ENCODE measurements at places on chromosomes 6 and 20.

- DNase-seq: no peak
Measured at GRCh38 chr6:109347779-109348178, 34.5 kb downstream of the CD164 start.

- no peak for DNase-seq
Measured at GRCh38 chr6:170378502-170378901, 71.9 kb downstream of the FAM120B start.

GRCh38 chr6:27972750-27973149 lies 15.7 kb downstream of the OR2B6 start:
- DNase-seq: no peak

DNA sequence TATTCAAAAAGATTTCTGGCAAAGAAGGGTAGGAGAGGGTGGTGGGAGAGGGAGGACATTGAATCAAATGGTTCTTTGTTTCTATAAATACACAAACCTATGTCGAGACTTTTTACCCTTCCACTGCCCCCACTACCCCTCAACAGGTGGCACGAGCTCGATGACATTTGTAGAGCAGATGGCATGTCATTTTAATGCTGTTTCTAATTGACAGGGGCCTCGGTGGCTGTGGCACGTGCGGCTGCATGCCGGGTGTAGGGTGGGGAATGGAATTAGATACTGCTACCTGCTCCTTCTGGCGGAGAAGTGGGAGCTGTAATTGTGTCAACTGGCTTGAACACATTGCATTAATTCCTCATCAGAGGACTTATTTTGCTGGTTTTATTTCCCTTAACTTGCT lies 29.1 kb upstream of the SASH1 start:
- DNase-seq: no peak

DNA sequence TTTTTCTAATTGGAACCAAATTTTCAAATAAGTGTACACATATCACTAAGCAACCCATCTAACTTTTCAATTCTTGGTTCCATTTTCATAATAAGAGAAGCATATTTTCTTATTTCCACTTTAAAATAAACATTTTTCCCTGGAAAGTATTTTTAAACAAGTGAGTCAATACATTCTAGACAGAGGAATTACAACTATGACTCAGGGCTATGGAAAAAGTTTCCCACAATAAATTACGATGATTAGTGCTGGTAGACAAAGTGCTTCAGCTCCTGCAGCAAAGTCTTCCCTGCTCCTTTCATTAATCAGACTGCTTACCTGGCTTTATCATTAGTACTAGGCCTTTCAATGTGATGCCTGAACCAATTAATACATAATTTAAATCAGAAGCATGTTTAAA lies 322.5 kb downstream of the HACE1 start:
- no peak for DNase-seq

DNA sequence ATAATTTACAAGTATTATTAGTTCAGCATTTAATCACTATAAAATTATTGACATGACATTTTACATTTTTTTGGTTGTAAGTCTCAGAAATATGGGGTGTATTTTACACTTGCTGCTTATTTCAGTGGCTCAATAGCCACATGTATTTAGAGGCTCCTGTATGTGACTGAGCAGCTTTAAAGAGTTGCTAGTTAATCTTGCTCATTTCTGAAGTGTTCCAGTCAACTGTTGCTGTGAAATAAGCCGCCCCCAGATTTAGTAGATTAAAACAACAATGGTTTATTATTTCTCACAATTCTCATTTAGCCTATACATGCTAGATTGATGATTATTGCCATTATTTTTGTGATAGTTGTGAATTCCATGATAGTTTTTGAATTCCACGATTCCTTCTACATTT lies 23.0 kb downstream of the CD109 start:
- DNase-seq: no peak
